ENCODE measurements at places on chromosomes 6 and 20.

DNA sequence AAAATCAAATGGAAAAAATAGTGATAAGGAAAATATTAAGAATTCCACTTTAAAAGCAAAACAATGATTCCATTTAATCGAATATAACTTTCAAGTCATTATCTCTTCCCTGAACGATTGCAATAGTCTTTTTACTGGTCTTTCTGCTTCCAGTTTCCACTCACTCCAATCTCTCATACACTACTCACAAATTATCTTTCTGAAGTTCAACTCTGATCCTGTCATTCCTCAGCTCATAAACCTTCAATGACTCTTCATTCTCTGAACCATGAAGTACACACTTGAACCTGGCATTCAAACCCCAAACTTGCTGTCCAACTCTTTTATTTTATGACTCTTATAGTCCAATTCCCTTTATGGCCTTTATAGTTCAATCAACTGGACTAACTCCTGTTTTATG is 304.1 kb upstream of the TCF21 start:
- no peak for DNase-seq

GRCh38 chr6:108689272-108690161 is 128.8 kb downstream of the FOXO3 start:
- DNase-seq = peak; percentile 72

- DNase-seq = no peak
Measured at GRCh38 chr6:93418033-93418407, 1.3 kb downstream of the EPHA7 start.

- no peak for DNase-seq
Measured at GRCh38 chr20:61435823-61436220, 183.8 kb downstream of the CDH4 start.

GRCh38 chr6:13488015-13488895 is 855 bp upstream of the GFOD1 start:
- DNase-seq = no peak

DNA sequence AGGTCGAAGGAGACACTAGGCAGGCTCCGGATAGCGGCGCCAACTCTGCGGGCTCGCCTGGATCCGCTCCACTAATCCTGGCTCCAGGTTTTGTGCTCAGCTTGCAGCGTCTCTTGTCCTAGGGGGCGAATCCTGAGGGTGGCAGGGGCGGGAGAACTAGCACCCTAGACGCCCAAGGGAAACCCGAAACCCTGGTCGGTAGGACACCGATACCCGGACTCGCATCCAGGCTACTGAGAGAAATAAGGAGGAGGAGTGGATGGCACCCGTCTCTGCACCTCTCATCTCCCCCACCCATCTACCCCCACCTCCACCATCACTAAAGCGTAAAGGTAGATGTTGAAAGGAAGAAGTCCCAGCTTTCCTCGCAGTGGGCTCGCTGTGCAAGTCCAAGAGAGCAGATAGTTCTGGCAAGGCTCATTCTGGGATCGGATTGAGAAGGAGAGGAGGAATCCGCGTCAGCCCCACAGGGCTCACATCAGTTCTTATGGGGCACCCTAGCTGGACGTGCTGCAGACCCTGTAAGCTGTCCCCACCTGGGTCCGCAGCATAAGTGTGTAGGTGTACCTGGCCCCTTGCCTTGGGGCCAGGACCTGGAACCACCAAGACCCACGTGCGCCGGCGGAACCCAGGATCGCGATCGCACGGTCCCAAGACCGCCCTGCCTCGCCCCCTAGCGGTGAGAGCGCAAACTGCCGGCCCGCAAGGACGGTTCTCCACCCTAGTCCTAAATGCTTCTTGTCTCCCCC is 6.9 kb downstream of the SLC32A1 start:
- DNase-seq = peak; percentile 50
